Spleen (tissue), 13 donors: ENCODE measurements at places on chromosomes 11 and 22.

DNA sequence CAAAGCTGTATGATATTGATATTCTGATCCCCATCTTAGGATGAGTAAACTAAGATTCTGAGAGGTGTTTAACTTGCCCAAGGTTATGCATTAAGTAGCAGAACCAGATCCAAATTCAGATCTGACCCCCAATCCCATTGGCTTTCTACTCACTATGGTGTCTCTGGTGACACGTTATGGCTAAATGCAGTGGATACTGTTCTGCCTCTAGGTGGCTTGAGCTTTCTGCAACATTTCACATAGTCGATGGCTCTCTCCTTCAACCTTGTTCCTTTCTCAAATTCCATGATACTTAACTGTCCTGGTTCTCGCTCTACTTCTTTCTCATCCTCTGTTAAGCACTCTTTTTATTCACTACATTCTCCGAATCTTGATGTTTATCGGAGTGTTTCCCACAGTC is 9.4 kb downstream of the C11orf97 start:
- H3K4me3 ChIP-seq, result no peak overlapping the region
- peaks cover 5% of the 10 kb centered on the region for H3K4me1 ChIP-seq
- DNase-seq, result no peak
- no peaks in the 10 kb centered on the region for H3K27me3 ChIP-seq

GRCh38 chr11:43649501-43649900 is 31.0 kb upstream of the HSD17B12 start:
- peaks cover 7% of the 10 kb centered on the region for H3K4me1 ChIP-seq
- no peaks in the 10 kb centered on the region for H3K36me3 ChIP-seq
- H3K4me3 ChIP-seq, result no peak overlapping the region
- H3K27me3 ChIP-seq, result no peaks in the 10 kb centered on the region
- DNase-seq, result no peak

DNA sequence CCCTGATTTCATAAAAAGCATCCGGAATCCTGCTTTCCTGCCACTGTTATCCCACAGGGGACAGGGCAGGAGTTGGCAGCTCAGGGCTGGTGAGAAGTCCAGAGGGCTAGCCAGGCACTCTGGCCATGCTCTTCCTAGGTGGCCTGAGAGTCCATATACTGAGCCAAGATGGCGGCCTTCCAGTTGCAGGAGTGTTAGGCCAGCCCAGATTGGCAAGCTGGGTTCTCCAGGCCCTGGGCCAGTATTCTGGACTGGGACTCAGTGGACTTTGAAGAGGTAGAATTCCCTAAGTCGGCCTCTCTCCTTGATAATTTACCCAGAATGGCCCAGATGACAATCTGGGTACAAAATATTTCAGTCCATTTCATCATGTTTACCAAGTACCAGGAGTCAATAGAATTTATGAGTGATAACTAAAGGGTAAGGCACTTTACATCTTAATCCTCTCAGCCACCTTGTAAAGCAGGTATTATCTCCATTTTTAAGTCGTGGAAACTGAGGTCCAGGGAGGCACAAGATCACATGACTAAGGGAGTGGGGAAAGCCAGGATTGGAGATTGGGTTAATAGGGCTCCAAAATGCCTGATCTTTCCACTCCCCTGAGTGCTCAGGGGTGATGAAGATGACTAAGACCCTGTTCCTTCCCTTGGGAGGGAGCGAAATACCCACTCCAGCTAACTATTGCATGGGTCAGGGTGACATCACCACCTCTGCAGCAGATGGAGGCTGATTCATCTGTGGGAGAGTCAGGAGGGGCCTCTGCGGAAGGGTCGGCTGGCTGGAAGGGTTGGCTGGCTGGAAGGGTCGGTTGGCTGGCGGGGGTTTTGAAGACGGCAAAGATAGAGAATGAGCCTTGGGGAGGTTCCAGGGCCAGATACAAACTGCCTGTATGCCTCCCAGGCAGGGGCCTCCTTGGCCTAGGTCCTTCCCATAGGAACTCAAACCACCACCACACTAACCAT is 1.2 kb upstream of the MICALL1 start:
- peaks cover 25% of the 10 kb centered on the region for H3K4me1 ChIP-seq
- peak overlapping the region; percentile 86 for H3K27ac ChIP-seq
- H3K27me3 ChIP-seq, result no peaks in the 10 kb centered on the region

- no peaks in the 10 kb centered on the region for H3K4me1 ChIP-seq
- no peak overlapping the region for H3K4me3 ChIP-seq
- H3K36me3 ChIP-seq, result no peaks in the 10 kb centered on the region
- no peak overlapping the region for H3K27ac ChIP-seq
Observed at GRCh38 chr11:125435461-125436238, 60.4 kb downstream of the FEZ1 start.

DNA sequence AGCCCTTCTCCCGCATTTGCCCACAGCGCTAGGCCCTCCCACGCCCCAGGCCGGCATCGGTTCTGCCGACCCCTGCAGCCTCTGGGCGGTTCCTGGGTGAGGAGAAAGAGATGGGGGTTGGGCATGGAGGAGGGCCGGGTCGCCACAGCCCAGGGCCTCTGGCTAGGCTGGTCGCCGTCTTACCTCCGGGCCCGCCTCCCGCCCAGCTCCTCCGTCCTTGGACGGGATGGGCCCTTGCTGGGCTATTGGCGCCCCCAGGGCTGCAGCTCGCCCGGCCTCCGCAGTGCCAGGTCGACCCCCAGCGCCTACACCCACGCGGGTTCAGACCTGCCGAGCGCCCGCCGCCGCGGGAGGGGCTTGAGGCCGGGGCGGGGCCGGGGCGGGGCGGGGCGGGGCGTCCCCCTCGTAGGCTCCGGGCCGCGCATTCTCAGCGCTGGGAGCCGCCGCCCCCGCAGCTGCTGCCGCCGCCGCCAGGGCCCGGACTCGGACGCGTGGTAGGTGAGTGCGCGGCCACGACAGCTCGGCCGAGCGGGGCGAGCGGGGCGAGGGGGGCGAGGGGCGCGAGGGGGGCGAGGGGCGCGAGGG is at the start of gene CD151:
Gene CD151, plus strand, starts transcription at position 424 of the 585 bp plus-strand sequence. CDS start 3,118 bp downstream, outside the sequence.
- peak within 1 kb of the TSS; percentile 6 for H3K27ac ChIP-seq
- peaks cover 64% of the 10 kb centered on the region for H3K27me3 ChIP-seq
- H3K36me3 ChIP-seq, result peaks cover 19% of the 10 kb centered on the region
- peak within 1 kb of the TSS; percentile 64 for H3K4me3 ChIP-seq

- no peak overlapping the region for H3K27ac ChIP-seq
- H3K4me1 ChIP-seq, result peaks cover 25% of the 10 kb centered on the region
- H3K27me3 ChIP-seq, result no peaks in the 10 kb centered on the region
- H3K4me3 ChIP-seq, result no peak overlapping the region
- no peak for DNase-seq
Observed at GRCh38 chr11:69376155-69377028, 82.4 kb downstream of the MYEOV start.

DNA sequence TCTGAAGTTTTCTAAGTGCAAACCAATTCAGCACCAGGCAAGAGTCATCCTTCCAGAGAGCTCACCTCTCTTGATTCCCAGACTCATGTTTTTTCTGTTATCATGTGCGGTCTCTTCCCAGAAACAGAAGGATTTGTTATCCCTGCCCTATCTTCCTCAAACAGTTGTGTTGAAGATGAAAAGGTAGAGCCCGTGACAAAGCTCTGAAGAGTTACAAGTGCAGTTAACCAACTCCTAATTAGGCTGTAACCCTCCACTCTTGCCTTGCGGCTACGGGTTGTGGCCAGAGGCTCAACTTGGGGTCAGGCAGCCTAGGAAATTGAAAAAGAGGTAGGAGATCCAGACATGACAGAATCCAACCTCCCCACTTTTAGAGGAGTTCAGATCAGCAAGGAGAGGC is 76.2 kb upstream of the CADM1 start:
- no peak overlapping the region for H3K4me3 ChIP-seq
- no peaks in the 10 kb centered on the region for H3K27me3 ChIP-seq
- no peaks in the 10 kb centered on the region for H3K36me3 ChIP-seq

DNA sequence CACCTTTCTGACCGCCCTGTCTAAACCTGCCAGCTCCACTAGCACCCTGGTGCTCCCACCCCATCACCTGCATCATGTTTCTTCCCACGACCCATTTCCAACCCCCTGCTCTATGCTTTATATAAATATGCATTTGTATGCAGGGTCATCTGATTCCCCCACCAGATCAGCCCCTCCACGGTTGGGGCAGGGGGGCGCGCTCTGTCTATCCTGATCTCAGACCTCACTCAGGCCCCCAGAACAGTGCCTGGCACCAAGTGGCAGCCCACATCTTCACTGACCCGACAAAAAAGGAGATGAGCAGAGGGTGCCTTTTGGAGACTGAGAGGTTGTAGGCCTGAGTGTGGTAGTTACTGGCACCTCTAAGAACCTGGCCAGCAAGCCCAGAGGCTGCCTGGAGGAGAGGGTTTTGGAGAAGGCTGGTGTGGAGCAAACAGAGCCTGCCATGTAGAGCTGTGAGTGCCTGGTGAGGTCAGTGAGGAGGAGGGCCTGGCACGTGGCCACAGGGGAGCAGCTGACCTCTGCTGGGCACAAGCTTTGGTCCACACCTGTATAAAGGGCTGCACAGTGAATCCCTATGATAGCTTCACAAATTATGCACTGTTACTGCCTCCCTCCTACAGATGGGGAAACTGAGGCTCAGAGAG is 86.3 kb upstream of the RTL6 start:
- H3K36me3 ChIP-seq, result no peaks in the 10 kb centered on the region
- DNase-seq, result peak; percentile 25
- H3K27ac ChIP-seq, result no peak overlapping the region
- no peak overlapping the region for H3K4me3 ChIP-seq
- no peaks in the 10 kb centered on the region for H3K27me3 ChIP-seq

DNA sequence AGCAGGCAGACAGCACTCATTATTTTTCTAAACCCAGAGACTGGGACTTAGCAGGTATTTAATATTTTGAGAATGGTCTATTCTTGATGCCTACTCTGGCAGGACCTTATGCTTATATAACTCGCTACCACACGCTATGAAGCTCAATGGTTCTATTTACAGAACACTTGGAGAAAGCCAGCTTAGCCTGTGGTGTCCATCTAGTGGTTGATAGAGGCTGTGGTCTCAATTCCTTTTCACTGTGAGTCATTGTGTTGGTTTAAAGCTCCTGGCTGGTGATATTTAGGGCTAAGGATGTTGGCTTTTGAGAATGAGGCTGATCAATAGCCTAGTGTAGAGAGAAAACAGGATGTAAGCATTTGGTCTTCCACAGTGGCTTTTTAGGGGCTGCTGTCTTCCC is 206.4 kb downstream of the DBX1 start:
- H3K27me3 ChIP-seq, result no peaks in the 10 kb centered on the region
- peaks cover 4% of the 10 kb centered on the region for H3K4me1 ChIP-seq
- H3K36me3 ChIP-seq, result peaks cover 3% of the 10 kb centered on the region
- H3K4me3 ChIP-seq, result no peak overlapping the region

GRCh38 chr22:39706376-39707140 is 136.0 kb downstream of the CACNA1I start:
- no peak overlapping the region for H3K4me3 ChIP-seq
- DNase-seq, result no peak
- peaks cover 10% of the 10 kb centered on the region for H3K4me1 ChIP-seq
- no peak overlapping the region for H3K27ac ChIP-seq

GRCh38 chr22:20324139-20324516 is 4.3 kb upstream of the DGCR6L start:
- H3K4me3 ChIP-seq, result no peak overlapping the region
- no peaks in the 10 kb centered on the region for H3K27me3 ChIP-seq

GRCh38 chr11:65710421-65710820 is 1.6 kb upstream of the KAT5 start:
- H3K4me1 ChIP-seq, result peaks cover 9% of the 10 kb centered on the region
- DNase-seq, result no peak
- H3K36me3 ChIP-seq, result no peaks in the 10 kb centered on the region
- no peak overlapping the region for H3K27ac ChIP-seq

- no peaks in the 10 kb centered on the region for H3K27me3 ChIP-seq
- no peaks in the 10 kb centered on the region for H3K4me1 ChIP-seq
- no peak for DNase-seq
- no peak overlapping the region for H3K4me3 ChIP-seq
- no peaks in the 10 kb centered on the region for H3K36me3 ChIP-seq
- H3K27ac ChIP-seq, result no peak overlapping the region
Observed at GRCh38 chr11:23124996-23125395, 264.7 kb upstream of the CCDC179 start.

- H3K4me1 ChIP-seq, result no peaks in the 10 kb centered on the region
- H3K27ac ChIP-seq, result no peak overlapping the region
- H3K4me3 ChIP-seq, result no peak overlapping the region
- no peak for DNase-seq
- H3K36me3 ChIP-seq, result no peaks in the 10 kb centered on the region
Observed at GRCh38 chr11:74427384-74427886, 29.2 kb upstream of the PGM2L1 start.

GRCh38 chr22:50200461-50201190 is at the start of gene SELENOO:
Gene SELENOO (plus strand): TSS chr22:50201011. CDS start chr22:50201037, 26 bp downstream.
- H3K4me1 ChIP-seq, result peaks cover 10% of the 10 kb centered on the region
- peak within 1 kb of the TSS; percentile 82 for H3K27ac ChIP-seq
- peak; percentile 97 for DNase-seq
- H3K4me3 ChIP-seq, result peak within 1 kb of the TSS; percentile 75
- no peaks in the 10 kb centered on the region for H3K27me3 ChIP-seq

DNA sequence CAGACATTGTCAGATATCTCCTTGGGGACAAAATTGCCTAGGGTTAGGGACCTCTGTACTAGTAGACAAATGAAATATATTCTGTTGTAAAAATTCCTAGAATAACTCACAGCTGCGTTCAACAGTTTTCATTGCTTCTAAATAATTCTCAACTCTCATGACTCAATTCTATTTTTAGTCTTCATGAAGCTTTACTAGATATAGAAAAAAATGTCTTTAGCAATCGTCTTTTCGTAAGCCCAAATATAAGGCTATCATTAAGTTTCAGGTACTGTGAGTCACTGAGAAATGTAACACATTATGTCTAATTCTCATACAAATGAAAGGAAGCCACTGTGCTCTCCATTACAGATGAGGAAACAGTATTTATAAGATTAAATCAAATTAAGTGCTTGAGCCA is 6.4 kb downstream of the MMP12 start:
- H3K36me3 ChIP-seq, result no peaks in the 10 kb centered on the region
- no peak overlapping the region for H3K4me3 ChIP-seq
- no peak overlapping the region for H3K27ac ChIP-seq
- H3K27me3 ChIP-seq, result no peaks in the 10 kb centered on the region
- H3K4me1 ChIP-seq, result no peaks in the 10 kb centered on the region

DNA sequence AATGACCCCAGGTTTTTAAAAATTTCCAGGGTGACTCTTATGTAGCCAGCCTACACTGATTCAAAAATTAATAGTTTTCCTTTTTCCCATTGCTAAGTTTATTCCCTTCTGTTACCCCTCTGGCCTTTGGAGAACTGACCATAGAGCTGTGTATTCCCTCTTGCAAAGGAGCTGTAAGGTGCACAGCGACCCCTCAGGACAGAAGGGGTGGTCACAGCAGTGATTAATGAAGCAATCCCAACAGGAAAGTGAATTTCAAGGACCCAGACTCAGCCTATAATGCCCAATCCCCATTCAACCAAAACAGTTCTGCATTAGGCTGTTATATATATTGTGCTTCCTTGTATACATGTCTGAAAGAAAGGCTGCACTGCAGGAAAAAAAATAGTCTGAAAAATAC is 147.1 kb downstream of the WT1 start:
- H3K36me3 ChIP-seq, result no peaks in the 10 kb centered on the region
- H3K4me3 ChIP-seq, result no peak overlapping the region
- no peaks in the 10 kb centered on the region for H3K27me3 ChIP-seq
- no peaks in the 10 kb centered on the region for H3K4me1 ChIP-seq

GRCh38 chr11:115421352-115421991 is 82.7 kb downstream of the CADM1 start:
- H3K36me3 ChIP-seq, result no peaks in the 10 kb centered on the region
- DNase-seq, result no peak
- H3K4me3 ChIP-seq, result no peak overlapping the region

GRCh38 chr11:12292766-12293165 is 84.6 kb upstream of the PARVA start:
- H3K27ac ChIP-seq, result no peak overlapping the region
- peaks cover 15% of the 10 kb centered on the region for H3K4me1 ChIP-seq
- no peaks in the 10 kb centered on the region for H3K27me3 ChIP-seq
